ENCODE measurements at places on chromosomes 11 and 22. TPM values are rescaled to one million over a fixed set of nuclear protein-coding genes. Genes with fewer than 3 reads are reported as not detected.

DNA sequence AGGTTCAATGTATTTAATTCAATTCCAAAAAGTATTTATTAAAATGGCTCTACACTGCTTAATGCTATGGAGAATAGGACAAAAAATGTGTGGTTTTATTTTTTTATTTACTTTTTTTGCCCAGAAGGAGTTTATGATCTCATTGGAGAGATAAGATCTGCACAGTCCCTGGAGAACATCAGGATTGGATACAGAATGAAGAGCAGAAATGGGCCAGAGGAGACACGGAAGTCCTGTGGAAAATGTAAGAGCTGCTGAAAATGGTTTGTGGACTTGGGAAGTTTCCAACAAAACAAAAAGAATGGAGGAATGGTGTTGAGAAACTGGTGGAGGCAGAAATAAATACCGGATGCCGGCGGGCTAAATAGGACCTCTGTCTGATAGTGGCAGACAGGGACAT lies 554.6 kb downstream of the OPCML start:
- no peak for DNase-seq

DNA sequence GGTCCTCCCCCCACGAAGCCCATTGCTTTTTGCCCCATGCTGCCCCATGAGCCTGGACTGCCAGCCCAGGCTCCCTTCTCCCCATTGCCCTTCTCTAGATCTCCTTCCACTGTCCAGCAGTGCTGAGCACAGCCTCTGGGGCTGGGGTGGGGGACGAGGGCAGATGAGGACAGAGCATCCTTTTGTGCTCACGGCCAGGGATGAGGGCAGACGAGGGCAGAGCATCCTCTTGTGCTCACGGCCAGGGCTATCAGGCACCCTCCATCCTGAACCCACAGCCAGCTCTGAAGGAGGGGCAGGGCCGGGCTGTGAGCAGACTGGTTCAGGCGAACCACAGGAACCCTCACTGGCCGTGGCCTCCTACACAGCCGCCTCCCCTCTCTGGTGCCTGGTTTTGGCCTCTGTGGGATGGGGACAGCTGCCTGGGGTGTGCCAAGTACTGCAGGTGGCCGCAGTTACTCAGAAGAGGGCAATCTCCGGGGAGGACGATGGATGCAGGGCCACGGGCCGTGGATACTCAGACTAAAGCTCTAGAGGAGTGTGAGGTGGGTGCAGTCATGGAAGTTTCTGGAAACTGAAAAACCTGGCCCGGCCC lies 1258.8 kb downstream of the BRD1 start:
- DNase-seq, result peak; percentile 5

- DNase-seq, result no peak
Measured at GRCh38 chr11:19848219-19848618, 135.6 kb downstream of the NAV2 start.

The NLRP6 gene
- total RNA-seq, result not detected

GRCh38 chr11:41458641-41459040 lies 811 bp downstream of the LRRC4C start:
- no peak for DNase-seq

GRCh38 chr22:33887173-33887572 lies 33.1 kb downstream of the LARGE1 start:
- DNase-seq, result no peak

Measured in right cardiac atrium (tissue), 5 donors.